ENCODE measurements at places on chromosomes 4 and X. TPM values are rescaled to one million over a fixed set of nuclear protein-coding genes. Genes with fewer than 3 reads are reported as not detected.

The PNCK gene
- total RNA-seq = 0.26 TPM

The FREM3 gene
- total RNA-seq = not detected

The CDKL2 gene
- 2.3 TPM for total RNA-seq

The TKTL2 gene
- total RNA-seq = not detected

The SPIN2A gene
- 0.50 TPM for total RNA-seq

The PGM2 gene
- total RNA-seq = 14.1 TPM

The IL2 gene
- not detected for total RNA-seq

The ARSD gene
- total RNA-seq = 30.7 TPM

The SSX4B gene
- not detected for total RNA-seq

The PASD1 gene
- not detected for total RNA-seq
